ENCODE measurements at places on chromosomes 5 and 9. TPM values are rescaled to one million over a fixed set of nuclear protein-coding genes. Genes with fewer than 3 reads are reported as not detected.

Gene VLDLR
- total RNA-seq: 17.3 TPM

Gene SLC9A3
- total RNA-seq: 2.2 TPM

Gene MYO10
- 33.4 TPM for total RNA-seq

Gene LECT2
- not detected for total RNA-seq

Gene TSTD2
- total RNA-seq: 9.3 TPM
